ENCODE measurements at places on chromosomes 12 and 14.

- DNase-seq = no peak
Measured at GRCh38 chr14:90721619-90722305, 94.5 kb downstream of the TTC7B start.

- DNase-seq = peak; percentile 59
Measured at GRCh38 chr14:99603471-99604277, at the start of gene CCDC85C. Gene CCDC85C (minus strand): TSS chr14:99604207. CDS start chr14:99603959, 248 bp downstream.

GRCh38 chr14:69917287-69917686 lies 38.1 kb downstream of the SMOC1 start:
- DNase-seq = no peak

GRCh38 chr14:81890020-81890419 lies 356.4 kb upstream of the SEL1L start:
- DNase-seq = no peak

DNA sequence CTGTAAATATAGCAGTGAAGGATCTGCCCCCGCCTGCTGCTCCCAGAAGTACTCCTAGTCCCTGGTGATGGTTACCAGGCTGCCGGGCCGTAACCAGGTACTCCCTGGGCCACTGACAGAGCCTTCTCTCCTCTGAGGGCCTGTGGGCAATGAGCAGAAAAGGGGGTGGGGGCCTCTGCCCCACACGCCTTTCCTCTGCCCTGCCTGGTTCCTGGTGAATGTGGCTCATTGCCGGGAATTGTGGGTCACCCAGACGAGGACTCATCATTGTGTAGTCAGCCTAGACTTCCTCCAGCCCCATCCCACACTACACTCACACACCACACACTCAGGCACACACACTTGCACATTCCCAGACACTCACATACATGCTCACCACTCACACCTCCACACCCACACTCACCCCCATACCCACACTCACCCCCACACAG lies 35.7 kb upstream of the ACTN1 start:
- DNase-seq = no peak

DNA sequence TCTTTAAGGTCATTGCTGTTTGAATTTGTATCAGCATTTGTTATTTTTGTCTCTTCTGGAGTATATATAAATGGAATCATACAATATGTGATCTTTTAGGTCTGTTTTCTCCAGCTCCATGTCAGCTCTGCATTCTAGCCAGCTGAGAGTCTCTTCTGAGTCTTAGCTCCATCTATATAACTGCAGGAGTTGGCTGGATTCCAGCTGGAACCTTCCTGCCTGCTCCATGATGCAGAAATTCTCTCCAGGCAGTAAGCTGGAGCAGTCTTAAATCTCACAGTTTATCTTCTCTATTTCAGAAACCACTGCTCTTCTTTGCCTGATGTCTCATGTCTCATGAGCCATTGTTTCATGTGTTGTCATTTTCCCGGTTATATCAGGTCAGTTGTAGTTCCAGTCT lies 827.6 kb downstream of the NRXN3 start:
- DNase-seq = peak; percentile 33

- no peak for DNase-seq
Measured at GRCh38 chr12:102438827-102439210, 41.5 kb downstream of the IGF1 start.

DNA sequence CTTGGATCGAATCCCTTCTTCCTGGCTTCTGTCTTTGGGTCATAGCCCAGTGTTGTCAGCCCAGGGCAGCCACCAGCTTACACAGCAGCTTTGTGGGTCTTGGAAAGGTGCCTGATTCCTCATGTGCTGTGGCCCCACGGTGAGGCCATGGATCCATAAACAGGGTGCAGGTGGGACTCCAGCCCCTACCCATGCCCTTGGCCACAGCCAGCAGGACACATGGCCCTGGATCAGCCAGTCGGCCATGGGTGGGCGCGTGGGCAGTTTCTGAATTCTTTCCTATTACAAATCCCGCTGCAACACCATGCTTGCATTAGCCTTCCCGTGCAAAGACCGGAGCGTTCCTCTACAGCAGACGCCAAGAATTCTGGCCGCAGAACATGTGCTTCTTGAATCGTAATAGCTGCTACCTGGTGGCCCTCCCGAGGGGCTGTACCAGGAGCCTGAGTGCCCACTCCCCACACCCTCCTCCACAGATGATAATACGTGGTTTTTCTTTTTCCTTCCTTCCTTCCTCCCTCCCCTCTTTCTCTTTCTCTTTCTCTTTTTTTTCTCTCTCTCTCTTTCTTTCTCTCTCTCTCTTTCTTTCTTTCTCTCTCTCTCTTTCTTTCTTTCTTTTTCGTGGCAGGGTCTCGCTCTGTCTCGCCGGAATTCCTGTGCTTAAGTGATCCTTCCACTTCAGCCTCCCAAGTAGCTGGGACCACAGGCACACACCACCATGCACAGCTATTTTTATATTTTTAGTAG lies 2.9 kb upstream of the MMP17 start:
- DNase-seq = peak; percentile 83

GRCh38 chr14:91611528-91611927 lies 101.4 kb upstream of the PPP4R3A start:
- DNase-seq = no peak

DNA sequence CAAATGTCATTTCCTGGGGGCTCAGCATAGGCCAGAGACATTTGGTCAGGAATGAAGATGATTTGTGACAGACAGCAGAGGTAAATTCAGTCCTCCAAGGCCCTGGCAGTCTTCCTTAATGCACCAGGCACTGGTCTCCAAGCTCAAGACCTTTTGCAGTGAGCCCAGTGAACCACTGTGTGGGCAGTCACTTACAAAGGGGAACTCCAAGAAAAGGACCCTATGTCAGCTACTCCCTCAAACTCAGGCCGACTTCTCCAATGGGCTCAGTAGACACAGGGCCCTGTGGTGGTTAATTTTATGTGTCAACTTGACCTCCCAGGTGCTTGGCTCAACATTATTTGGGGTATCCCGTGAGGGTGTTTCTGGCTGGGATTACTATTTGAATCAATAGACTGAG lies 29.3 kb upstream of the PLEK2 start:
- no peak for DNase-seq

DNA sequence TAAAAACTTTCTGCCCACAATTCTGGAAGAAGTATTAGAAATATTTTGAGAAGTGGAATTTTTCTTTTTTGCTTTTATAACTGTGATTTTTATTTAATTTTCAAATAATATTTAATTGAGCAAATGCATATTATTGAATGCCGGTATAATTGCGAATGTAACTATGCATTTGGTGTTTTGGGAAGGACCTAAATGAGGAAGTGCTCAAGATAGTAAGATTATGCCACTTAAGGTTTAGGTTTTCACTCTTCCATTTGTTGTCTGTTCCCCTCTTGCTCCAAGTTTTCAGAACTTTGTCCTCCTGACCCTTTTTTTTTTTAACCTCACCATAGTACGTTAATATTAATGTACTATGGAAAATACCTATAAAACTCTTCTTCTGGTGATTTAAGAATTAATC lies 85.8 kb downstream of the KIAA0586 start:
- no peak for DNase-seq

- no peak for DNase-seq
Measured at GRCh38 chr14:101226265-101226602, 322.7 kb upstream of the RTL1 start.

GRCh38 chr14:102590667-102591099 lies 1.8 kb upstream of the RCOR1 start:
- peak; percentile 20 for DNase-seq

DNA sequence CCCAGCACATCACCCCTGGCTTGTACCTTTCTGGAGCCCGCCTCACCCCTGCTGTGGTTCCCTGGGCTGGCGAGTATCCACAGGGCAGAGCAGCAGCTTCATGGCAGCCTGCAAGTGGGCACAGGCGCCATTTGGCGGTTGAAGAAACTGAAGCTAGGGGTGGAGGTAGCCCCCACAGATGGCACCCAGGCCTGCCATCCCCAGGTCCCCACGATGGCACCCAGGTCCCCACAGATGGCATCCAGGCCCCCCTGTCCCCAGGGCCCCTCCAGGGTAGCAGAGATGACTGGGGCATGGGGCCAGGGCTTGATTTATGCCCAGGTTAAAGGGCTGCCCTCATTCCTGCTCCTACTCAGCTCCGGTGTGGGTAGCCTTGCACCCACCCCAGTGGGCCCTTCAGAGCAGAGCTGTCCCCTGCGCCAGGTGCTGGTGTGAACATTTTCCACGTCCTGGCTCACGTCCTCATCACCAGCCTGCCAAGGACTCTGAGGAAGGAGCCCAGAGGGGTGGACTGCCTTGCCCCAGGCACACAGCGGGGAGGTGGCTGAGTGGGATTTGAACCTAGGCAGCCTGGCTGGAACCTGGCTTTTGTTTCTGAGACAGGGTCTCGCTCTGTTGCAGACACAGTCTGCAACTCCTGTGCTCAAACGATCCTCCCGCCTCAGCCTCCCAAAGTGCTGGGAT lies 8.7 kb downstream of the MMP17 start:
- no peak for DNase-seq

GRCh38 chr12:110088936-110089335 lies 35.2 kb upstream of the IFT81 start:
- DNase-seq = no peak

GRCh38 chr12:71942259-71942658 lies 3.6 kb downstream of the TPH2 start:
- no peak for DNase-seq

DNA sequence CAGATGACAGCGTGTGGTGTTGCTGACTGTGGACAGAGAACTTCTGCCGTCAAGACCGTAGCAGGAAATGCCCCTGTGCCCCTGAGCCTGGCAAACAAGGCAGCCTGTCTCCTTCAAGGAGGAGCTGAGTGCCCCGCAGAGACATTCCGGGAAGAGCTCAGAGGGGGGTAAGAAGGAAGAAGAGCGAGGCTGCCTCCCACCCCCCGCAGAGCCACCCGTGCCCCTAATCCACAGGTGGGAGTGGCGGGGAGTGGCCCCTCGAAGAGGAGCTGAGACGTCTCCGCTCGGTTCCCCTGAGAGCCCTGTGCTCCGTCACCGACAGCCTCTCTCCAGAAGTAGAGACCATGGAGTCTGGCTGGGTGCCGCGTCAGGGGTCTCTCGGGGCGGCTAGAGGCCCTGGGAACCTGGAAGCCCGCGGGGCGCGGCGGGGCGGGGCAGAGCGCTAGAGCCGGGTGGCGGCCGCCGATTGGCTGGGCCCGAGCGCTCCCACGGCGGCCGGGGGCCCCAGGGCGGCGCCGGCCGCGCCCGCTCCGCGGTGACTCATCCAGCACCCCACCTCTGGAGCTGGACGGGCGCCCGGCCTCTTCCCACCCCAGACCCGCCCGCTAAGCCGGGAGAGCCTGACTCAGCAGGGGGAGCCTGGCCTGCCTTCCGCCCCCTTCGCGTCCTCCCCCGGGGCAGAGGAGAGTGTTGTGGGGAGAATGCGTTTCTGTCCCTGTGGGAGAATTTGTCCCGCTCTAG lies 25.2 kb upstream of the KRT78 start:
- DNase-seq = peak; percentile 98

DNA sequence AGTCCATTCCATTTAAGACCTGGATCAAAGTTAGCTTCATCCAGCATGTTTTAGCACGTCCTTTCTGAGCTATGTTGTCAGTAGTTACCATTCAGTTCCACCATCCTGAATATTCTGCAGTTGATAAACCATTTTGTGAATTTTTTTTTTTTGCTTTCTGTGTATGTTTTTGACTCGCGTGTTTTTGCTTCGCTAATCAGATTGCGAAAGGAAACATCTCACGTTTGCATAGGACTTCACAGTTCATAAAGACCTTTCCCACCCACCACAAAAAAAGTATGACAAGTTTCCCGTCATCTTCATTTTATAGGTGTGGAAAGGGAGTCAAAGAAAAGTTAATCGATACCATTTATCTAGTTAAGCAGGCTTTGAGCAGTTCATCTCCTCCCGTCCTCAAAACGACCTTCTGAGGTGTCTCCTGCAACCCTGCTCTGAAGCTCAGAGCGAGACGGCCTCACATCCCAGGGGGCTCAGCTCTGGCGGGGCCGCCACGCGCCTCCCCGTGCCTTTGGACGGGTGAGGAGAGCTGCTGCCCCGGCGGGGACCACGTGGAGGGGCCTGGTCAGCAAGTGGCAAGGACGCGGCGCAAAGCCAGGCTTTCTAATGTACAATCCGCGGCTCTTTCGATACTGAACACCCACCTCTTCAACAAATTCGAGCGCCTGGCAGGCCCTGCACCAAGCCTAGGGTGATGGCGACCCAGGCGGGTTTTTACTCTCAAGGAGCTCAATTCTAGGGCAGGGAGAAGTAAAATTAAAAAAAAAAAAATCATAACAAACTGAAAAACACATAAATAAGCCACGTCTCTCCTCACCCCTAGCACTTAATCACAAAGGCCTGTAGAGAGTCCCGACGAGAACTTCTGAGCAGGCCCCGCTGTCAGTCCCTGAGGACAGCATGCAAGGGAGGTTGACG lies 988 bp upstream of the TMEM263 start:
- peak; percentile 59 for DNase-seq

DNA sequence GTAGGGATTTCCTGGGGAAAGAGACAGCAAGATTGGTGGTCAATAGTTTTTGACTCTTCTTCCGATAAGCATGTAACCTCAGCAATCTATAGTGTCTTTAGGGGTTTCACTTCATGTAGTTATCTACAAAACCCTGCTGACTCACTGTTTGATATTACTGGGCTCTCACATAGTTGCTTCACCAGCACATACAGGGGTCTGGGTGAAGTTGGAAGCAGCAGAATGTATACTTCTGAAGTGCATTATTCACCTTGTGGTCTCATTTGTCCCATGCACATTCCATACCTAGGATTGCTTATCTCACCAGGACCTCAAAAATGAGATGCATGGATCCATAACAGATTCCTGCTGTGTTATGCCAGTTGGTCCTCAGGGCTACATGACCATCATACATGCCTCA lies 280.0 kb downstream of the LRIG3 start:
- DNase-seq = no peak

DNA sequence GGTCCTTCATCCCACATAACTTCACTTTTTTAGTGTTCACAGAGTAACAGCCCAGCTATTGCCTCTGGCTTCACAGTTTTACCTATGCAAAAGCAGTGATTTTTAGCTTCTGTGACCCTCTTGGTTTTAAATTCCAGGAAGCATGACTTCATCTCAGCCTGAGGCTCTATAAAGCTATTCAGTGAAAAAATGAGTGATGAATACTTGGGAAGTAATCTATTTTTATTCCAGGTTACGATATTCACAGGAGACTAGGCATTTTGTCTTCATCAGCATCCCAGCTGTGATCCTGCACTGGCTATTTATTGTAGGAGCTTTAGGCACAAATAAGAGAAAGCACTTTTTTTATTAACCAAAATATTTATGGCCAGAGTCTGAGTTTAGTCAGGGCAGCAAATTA lies 164.8 kb downstream of the SNAPC1 start:
- DNase-seq = peak; percentile 54

GRCh38 chr12:111428728-111429175 lies 23.0 kb downstream of the SH2B3 start:
- DNase-seq = no peak

- no peak for DNase-seq
Measured at GRCh38 chr14:37655418-37655817, 60.0 kb downstream of the TTC6 start.

GRCh38 chr14:26128931-26129671 lies 468.7 kb downstream of the NOVA1 start:
- no peak for DNase-seq

All from adipocyte (in vitro differentiated cells).